ENCODE measurements at places on chromosomes 5 and 9. TPM values are rescaled to one million over a fixed set of nuclear protein-coding genes. Genes with fewer than 3 reads are reported as not detected.
A peak's percentile ranks its signal among the peaks of the same experiment; 100 is the strongest.

The WWC1 gene
- total RNA-seq: 8.8 TPM

The PCAT7 gene
- 0.17 TPM for total RNA-seq

DNA sequence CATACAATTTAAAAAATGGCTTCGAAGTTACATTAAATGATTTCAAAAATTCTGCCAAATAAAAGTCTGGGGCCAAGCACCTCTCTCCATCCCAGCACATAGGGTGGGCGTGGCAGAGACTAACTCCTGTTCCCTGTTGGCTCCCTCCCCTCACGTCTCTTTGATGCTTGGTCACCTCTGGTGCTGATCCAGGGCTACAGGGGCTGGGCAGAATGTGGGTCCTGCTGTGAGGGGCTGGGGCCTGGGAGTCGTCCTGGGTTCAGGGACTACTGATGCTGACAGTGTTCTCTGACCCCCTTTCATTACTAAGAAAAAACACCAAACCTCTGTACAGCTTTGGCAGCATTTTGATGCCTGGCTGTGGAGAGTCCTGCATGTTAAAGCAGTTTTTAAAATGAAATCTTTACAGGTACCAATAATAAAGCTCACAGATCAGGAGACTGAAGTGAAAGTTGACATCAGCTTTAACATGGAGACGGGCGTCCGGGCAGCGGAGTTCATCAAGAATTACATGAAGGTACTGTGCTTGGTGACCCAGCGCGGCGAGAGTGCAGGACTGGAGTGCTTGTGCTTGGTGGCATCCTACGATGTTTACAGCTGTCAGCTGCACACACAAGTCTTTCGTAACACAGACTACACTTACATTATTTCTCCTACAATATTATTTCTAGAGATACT lies 29.0 kb downstream of the TENT4A start:
- H3K27me3 ChIP-seq: no peaks in the 10 kb centered on the region
- H3K27ac ChIP-seq: peak overlapping the region; percentile 31
- no peak overlapping the region for H3K4me3 ChIP-seq
- peaks cover 50% of the 10 kb centered on the region for H3K36me3 ChIP-seq
- H3K4me1 ChIP-seq: peaks cover 15% of the 10 kb centered on the region

DNA sequence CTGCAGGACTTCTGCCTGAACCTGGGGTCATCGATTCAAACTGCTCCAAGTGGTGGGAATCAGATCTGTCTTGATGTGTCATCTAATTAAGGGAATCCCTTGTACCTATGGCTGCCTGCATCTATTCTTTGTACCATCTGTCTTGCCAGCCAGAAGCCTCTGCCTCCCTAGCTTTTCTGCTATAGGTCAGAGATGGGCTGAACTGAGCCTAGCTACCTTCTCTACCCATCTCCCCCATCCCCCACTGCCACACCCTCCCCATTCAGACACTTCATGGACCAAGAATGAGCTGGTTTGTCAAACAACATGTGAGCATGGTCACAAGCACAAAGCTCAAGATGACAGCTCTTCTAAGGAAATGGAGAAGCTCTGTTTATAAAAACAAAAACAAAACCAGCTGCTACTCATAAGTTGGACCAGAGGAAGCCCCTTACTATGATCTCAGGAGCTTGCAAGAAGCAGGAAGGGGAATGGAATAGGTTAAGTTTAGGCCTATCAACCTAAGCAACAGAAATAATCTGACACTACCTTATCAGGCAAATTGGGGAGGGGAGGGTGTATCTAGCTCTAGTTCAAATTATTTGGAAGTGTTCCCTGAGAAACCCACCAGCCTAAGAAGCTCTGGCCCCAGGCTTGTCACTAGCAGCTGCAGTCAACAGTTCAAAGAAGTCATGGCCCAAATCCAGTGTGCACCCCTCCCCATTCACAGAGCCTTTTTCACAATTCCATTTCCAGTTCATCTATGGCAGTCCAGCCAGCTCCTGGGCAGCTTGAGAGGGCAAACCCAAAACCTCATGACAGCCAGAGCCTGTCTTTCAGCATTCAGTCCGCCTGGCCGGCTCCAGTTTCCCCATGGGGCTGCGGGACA lies 29.9 kb downstream of the SKP1 start:
- peaks cover 55% of the 10 kb centered on the region for H3K36me3 ChIP-seq
- H3K4me1 ChIP-seq: no peaks in the 10 kb centered on the region
- H3K27ac ChIP-seq: no peak overlapping the region
- no peak for DNase-seq
- H3K27me3 ChIP-seq: no peaks in the 10 kb centered on the region

The PRR7 gene
- 3.0 TPM for total RNA-seq

DNA sequence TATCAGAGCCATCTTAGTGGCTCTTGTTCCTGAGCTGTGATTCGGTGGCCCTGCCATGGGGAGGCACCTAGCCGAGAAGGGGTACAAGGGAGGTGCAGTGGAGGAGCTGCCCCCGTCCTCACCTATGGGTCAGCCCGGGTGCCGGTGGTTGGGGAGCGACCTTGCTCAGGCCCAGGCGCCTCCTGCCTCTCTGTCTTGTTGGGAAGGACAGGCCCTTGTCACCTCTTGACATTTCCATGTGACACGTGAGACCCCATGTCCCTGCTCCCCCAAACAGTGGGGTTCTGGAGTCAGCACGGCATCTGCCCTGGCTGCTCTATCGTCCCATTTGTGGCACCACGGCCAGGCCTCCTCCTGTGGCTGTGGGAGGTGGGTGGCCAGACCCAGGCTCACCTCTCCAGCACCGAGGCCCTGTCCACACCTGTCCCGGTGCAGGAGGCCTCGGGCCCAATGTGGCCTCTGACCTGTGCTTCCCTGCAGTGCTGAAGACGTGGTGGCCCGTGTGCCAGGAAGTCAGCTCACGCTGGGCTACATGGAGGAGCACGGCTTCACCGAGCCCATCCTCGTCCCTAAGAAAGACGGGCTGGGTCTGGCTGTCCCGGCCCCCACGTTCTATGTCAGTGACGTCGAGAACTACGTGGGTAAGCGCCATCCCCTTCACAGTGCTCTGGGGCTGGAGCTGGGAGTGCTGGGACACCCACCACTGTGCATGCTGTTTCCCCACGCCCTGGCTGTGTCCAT lies 68.9 kb downstream of the PHF2 start:
- no peaks in the 10 kb centered on the region for H3K4me1 ChIP-seq
- no peak overlapping the region for H3K27ac ChIP-seq
- no peaks in the 10 kb centered on the region for H3K27me3 ChIP-seq
- H3K36me3 ChIP-seq: peaks cover 15% of the 10 kb centered on the region

DNA sequence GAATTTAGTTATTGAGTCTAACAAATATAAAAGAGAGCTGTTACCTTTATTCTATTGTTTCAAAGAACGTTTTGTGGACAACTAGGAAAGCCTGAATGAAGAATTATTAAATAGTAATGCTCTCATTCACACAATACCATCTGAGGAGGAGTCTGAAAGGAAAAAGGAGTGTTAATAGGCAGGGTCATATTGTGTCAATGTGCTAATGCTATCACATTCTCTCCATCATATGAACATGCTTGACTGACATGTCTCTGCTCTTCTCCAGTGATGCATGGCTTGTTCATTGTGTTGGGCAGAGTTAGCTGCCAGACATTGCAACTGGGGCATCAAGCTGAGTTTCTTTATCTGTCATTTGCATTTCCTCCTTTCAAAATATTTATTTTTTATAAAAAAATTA lies 1578.0 kb downstream of the MAT2B start:
- H3K4me1 ChIP-seq: no peaks in the 10 kb centered on the region
- no peak overlapping the region for H3K27ac ChIP-seq
- no peak for DNase-seq
- no peak overlapping the region for H3K4me3 ChIP-seq
- no peaks in the 10 kb centered on the region for H3K27me3 ChIP-seq

DNA sequence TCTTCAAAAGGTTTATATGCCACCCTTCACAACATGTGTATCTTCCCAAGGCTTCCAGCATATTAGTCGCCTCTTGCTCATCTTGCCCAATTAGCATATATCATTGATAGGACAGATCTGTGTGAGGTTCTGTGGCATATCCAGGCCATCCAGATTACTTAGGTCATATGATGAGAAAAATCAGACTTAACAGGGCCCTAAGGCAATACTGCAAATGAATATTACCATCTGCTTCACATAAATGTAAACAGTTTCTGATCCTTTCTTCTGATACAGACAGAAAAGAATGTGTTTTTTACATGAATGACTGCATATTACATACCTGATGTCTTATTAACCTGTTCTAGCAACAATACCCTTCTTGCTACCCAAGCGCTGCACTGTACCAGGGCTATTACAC lies 41.3 kb upstream of the GHR start:
- no peaks in the 10 kb centered on the region for H3K36me3 ChIP-seq
- no peaks in the 10 kb centered on the region for H3K27me3 ChIP-seq
- no peak overlapping the region for H3K27ac ChIP-seq
- H3K4me1 ChIP-seq: no peaks in the 10 kb centered on the region
- DNase-seq: no peak

DNA sequence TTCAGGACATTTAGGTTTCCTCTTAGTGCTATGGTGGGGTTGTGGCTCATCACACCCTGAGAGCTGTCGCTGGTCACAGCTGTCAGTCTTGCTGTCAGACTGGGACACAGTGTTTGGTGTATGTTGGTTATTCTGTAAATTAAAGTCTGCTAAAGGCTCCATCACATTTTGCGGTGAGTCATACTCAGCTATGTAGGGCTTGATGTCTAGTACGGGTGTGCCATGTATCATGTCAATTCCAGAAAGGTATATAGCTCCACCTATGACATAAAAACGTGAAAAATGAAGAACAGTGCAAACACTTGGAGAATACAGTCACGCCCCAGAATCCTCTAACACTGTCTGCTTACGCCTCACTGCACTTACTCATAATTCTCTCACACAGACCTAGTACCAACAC lies 11.9 kb downstream of the TRMO start:
- no peak overlapping the region for H3K27ac ChIP-seq
- H3K36me3 ChIP-seq: peaks cover 3% of the 10 kb centered on the region
- no peaks in the 10 kb centered on the region for H3K27me3 ChIP-seq
- no peaks in the 10 kb centered on the region for H3K4me1 ChIP-seq
- DNase-seq: no peak
- no peak overlapping the region for H3K4me3 ChIP-seq

The GMCL2 gene
- total RNA-seq: not detected

DNA sequence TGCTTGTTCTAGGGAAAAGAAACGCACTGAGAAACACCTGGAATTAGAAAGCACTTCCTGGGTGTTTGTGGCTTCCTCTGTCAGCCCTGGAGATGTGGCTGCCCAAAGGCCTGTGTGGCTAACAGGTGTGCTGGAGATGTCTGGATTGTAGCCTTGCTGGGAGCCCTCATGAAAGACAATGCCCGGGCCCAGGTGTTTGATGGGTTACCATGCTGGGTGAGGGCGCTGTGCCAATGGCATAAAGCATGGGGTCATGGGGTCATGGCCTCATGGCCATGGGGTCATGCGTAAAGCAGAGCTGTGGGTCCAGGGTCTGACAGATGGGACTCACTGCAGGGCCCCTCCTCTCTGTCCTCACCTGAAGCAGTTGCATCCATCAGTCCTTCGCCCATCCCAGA lies 21.6 kb downstream of the ANKRD33B start:
- no peak for DNase-seq
- no peaks in the 10 kb centered on the region for H3K4me1 ChIP-seq
- no peak overlapping the region for H3K27ac ChIP-seq

GRCh38 chr5:14880688-14881087 lies 9.1 kb upstream of the ANKH start:
- no peaks in the 10 kb centered on the region for H3K36me3 ChIP-seq
- no peaks in the 10 kb centered on the region for H3K4me1 ChIP-seq
- no peak overlapping the region for H3K4me3 ChIP-seq
- no peak overlapping the region for H3K27ac ChIP-seq
- peaks cover 14% of the 10 kb centered on the region for H3K27me3 ChIP-seq

GRCh38 chr5:124355928-124356327 lies 390.5 kb downstream of the ZNF608 start:
- H3K4me1 ChIP-seq: no peaks in the 10 kb centered on the region
- H3K27ac ChIP-seq: no peak overlapping the region
- H3K4me3 ChIP-seq: no peak overlapping the region
- no peaks in the 10 kb centered on the region for H3K36me3 ChIP-seq
- DNase-seq: no peak

The PCDHA1 gene
- total RNA-seq: 0.96 TPM

The OMD gene
- not detected for total RNA-seq

GRCh38 chr9:36074870-36075532 lies 38.3 kb downstream of the RECK start:
- no peak overlapping the region for H3K4me3 ChIP-seq
- no peaks in the 10 kb centered on the region for H3K36me3 ChIP-seq
- no peak overlapping the region for H3K27ac ChIP-seq
- peaks cover 17% of the 10 kb centered on the region for H3K4me1 ChIP-seq
- DNase-seq: peak; percentile 67
- no peaks in the 10 kb centered on the region for H3K27me3 ChIP-seq

GRCh38 chr5:146902471-146902870 lies 23.9 kb upstream of the PPP2R2B start:
- H3K27ac ChIP-seq: no peak overlapping the region
- no peak overlapping the region for H3K4me3 ChIP-seq
- peaks cover 15% of the 10 kb centered on the region for H3K27me3 ChIP-seq
- no peak for DNase-seq
- no peaks in the 10 kb centered on the region for H3K4me1 ChIP-seq
- no peaks in the 10 kb centered on the region for H3K36me3 ChIP-seq

DNA sequence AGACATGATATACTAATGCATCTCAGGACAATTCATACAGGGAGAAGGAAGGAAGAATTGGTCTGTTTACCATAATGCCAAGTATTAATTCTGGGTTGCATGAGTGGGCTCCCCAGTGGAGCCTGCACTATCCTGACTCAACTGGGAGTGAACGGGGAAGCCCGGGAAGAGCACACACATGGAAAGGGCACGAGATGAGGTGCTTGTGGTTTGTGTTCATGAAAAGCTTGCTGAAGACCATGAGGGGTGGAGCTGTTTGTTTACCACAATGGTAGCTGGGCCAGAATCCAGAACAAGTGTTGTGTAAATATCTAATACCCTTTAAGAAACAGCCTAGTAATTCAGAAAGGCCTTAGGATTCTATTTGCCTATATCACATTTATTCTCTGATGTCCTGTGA lies 44.6 kb downstream of the POC5 start:
- H3K4me3 ChIP-seq: no peak overlapping the region
- no peaks in the 10 kb centered on the region for H3K27me3 ChIP-seq
- DNase-seq: no peak
- H3K36me3 ChIP-seq: no peaks in the 10 kb centered on the region

DNA sequence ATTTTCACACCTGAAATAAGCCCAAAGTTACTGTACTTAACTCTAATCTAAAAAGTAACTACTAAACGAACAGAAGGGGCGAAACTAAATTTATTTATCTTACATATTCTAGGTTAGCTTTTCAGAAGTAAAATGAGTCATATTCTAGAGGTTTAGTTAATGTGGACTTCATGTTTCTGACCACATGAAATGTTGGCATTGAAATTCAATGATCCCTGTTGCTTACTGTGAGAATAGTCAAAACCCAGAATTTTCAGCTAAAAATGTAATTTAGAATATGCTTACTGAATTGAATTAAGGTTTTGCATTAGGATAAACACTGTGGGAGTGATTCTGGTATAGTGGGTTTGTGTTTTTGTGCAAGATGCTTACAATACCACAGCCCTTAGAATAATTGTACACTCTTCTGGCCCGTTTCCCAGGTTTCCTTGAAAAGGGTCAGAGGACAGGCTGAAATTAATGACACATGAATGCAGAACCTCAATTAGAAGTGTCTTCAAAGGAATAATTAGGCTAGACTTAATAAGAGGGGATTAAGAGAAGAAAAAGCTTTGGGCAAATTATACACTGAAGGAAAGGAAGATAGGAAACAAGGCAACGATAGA lies 1.4 kb upstream of the SNX18 start:
- H3K4me1 ChIP-seq: peaks cover 24% of the 10 kb centered on the region
- H3K36me3 ChIP-seq: peaks cover 27% of the 10 kb centered on the region
- H3K27me3 ChIP-seq: no peaks in the 10 kb centered on the region
- peak overlapping the region; percentile 71 for H3K4me3 ChIP-seq
- H3K27ac ChIP-seq: peak overlapping the region; percentile 96

GRCh38 chr5:73946919-73947602 lies 321.1 kb downstream of the ARHGEF28 start:
- peaks cover 31% of the 10 kb centered on the region for H3K27me3 ChIP-seq
- DNase-seq: no peak
- H3K4me3 ChIP-seq: no peak overlapping the region
- H3K36me3 ChIP-seq: no peaks in the 10 kb centered on the region
- H3K4me1 ChIP-seq: no peaks in the 10 kb centered on the region

Data from A673 (cell line).